ENCODE measurements at places on chromosomes 4 and X.
A peak's percentile ranks its signal among the peaks of the same experiment; 100 is the strongest.

DNA sequence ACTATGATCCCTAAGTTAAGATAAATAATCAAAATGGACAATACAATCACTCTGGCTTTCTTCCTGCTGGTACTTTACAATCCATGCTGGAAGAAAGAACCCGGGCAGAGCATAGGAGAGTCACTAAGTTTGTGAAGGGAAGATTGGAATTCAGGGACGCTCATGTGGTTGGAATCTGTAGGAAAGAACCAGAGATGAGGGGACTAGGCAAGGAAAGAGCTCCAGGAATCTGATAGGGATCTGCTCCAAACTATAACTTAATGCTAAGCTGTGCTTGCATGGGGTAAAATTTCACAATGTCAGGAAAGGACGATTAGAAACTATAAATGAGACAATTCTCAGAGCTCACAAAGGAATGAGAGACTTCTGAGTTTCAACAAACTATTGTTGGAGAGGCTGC, 167.5 kb downstream of the ADGRA3 start:
- DNase-seq = peak; percentile 70

- DNase-seq = no peak
Observed at GRCh38 chr4:169818063-169818679, 60.4 kb upstream of the HPF1 start.

DNA sequence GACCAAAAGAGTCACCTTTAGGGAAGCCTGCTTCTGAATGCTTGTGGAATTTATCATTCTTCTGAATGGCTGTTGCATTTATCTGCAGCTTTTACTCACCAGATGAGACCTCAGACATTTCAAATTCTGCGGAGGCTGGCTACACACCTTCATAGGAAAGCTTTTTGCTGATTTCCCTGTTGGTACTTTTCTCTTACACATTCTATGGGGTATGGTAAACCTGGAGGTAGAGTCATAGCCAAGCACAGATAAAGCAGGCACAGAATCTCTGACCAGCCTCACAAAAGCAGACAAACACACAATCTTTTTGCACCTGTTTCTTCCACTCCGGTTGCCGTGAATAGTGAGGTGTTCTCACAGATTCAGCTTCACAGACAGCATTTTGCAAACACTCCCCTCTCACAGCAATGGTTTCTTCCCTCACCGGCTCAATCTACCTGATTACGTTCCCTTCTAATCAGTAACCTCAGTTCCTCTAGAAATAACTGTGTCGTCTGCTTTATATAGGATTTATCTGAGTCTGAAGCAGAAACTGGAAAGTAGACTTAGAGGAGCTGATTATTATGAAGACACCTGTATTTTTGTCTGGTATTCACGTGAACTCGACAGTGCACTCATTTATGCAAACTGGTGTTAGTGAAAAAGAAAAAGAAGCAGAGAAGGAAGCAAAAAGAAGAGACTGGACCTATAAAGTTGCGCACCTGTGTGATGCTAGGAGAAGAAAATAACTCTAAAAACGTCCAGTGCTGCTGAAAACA, 83.1 kb downstream of the DMD start:
- DNase-seq = no peak

- DNase-seq = no peak
Observed at GRCh38 chr4:16439768-16440167, 213.5 kb upstream of the TAPT1 start.

DNA sequence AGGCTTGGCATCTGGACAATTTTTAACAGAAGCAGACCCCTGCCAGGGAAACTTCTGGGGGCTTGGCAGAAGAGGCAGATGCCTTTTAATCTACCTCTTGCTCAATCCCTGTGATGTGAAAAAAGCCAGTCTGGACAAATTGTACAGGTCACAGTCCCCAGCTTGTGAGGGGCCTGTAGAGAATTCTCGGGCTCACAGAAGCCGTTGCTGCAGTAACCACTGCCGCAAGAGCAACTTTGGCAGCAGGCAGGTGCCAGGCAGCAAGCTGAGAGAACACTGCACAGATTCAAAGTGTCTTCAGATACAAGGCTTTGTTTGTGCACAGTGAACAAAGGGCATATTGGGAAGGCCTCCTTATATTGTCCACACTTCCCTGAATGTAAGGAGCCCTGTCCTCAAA, 11.7 kb downstream of the GPKOW start:
- no peak for DNase-seq

GRCh38 chr4:19677211-19677610, 574.5 kb upstream of the SLIT2 start:
- no peak for DNase-seq

GRCh38 chr4:48491514-48492176, 1.6 kb downstream of the ZAR1 start:
- DNase-seq = no peak

- DNase-seq = peak; percentile 91
Observed at GRCh38 chr4:22190855-22191254, 242.3 kb upstream of the KCNIP4 start.

- DNase-seq = no peak
Observed at GRCh38 chr4:42149004-42149403, 3.5 kb downstream of the BEND4 start.

DNA sequence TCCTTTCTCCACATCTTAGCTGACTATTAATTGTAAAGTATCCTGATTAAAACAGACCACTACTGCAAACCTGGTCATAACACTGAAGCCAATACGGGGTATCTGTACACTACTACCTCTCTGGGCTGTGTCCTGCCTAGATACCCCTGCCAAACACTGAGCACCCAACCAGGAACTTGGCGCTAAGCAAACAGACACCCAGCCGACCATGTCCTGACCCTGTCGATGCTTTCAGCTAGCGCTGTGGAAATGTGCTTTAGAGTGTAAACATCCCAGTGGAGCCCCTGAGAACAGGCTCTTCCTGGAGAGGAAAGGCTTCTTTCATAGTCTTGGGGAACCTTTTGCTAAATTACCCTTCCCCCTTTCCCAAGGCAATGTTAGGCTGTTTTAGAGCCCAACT, 52.9 kb downstream of the CCNG2 start:
- DNase-seq = no peak

GRCh38 chr4:180636696-180637404, 1606.4 kb upstream of the TENM3 start:
- DNase-seq = peak; percentile 69

DNA sequence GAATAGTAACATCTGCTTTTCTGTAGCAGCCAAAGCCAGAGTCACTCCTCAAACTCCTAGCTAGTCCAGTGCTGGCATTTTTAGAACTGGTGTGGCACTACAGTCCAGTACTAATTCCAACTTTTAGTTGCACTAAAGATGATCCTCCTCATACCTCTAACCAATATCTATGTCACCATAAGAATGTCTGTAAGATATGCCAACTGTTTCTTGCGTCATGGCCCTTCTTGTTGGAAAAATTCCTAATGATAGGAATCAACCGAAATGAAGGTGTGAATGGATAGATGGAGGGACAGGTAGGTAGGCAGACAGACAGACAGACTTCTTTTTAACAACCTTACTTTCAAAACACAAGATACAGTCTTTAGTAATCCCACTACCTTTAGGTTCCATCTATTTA, 74.6 kb upstream of the PRSS48 start:
- DNase-seq = no peak

GRCh38 chrX:97260679-97261078, 377.0 kb downstream of the RPA4 start:
- no peak for DNase-seq

DNA sequence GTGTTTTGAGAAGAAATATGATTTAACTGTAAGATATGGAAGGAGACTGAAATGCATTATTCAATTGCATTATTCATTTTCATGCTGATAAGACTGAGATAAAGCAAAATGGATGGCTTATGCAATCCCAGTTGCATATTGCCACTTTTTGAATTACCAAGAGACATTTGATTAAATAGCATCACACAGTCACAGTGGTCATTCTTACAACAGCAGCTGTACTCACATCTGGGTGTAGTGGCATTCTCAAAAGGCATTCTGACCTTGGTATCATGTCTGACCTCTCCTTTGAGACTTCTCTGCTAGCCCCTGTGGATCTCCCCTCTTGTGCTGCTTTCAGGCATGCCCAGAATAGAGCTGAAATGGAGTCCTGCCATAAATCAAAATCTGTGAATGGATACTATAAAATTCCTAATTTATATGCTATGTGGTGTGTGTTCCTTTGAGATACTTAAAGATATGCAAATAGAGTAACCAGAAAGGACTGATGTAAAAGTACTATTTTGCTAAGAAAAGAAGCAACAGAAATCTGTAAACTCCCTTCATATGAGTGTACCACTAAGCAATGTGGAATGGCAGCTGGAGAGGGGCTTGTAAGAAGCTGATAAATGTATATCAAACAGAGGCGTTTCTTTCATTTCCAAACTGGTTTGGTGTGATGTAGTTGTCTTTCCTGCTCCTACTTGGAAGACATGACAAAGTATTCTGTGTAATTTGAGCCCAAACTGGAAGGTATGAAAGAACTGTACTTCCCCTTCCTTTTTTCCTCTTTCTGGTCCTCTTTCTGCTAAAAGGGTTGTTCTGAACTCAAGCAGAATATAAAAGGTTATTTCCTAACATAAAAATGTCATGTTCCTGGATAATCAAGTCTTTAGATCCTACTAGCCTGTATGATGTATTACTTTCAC, 25.4 kb upstream of the METAP1 start:
- DNase-seq = no peak

DNA sequence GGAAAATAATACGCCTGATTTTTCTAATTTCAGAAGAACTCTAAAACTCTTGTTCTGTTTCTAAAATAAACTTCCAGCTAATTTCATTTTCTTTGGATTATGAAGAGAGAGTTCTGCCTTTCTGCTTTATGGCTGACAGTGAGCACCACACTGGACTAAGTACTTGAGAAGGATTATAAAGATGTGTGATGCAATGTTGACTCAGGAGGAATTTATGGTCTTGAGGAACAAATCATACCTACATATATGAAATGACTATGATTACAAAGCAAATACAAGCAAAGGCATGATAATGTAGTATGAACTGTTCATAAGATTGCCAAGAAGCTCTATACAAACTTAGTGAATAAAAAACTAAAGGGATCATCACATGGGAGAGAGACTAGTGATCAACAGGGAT, 13.0 kb upstream of the SLC25A5 start:
- peak; percentile 46 for DNase-seq

GRCh38 chr4:122967231-122967630, 44.8 kb upstream of the NUDT6 start:
- DNase-seq = no peak

DNA sequence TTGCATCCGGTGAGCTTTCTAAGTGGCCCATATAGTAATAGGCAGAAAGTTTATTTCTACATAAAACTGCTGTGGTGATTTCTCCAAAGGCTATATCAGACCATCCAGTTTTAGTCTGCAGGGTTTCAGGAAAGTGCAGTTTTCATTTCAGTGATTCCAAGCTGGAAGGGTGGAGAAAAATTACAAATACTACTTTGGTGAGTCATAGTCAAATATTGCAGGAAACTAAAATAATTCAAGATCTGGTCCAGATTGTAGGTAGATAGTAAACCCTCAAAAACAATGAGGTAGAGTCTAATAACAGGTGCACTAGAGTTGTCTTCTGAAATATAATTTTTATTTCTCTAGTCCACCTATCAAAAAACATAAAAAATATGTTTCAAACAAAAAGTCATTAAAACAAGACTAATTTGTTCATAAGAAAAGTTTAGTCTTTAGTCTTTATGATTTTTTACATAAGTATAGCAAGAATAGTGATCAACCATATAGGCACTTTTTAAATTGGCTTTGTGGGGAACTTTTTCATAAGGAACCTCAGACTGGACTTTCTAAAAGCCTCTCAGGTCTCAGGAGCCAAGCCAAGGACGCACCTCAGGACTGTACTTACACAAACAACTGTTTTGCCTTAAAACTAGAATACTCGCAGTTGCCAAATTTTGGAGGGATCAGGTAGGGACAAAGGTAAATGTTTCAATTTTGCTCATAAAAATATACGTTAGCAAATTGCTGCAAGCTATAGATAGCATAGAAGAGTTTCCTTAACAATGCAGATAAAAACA, 101.8 kb upstream of the TLR3 start:
- DNase-seq = no peak

- no peak for DNase-seq
Observed at GRCh38 chr4:104971462-104971861, 175.2 kb upstream of the TET2 start.

DNA sequence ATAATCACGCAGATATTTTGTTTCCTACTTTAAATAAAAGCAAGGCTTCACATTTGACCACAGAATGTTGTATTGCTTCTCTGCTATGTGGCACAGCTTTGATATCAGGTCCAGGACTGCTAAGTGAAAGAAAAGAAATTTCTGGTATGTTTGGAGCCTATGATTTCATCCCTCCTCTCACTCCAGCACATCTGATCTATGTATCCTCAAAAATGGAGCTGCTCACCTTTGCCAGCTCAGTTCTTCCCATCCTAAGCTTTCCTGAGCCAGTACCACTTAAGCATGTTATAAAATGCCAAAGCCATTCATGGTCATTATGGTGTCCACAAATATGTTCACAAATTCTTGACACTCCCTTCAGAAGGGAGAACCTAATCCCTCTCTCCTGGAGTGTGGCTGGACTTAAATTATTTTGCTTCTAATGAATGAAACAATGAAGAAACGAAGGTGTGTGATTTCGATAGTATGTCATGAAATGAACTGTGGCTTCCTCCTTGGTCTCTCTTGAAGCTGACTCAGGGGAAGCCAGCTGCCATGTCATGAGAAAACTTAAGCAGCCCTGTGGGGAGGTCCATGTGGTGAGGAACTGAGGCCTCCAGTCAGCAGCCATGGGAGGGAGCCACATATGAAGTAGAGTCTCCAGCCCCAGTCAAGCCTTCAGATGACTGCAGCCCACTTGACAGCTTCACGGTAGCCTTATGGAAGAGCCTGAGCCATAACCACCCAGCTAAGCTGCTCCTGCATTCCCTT, 207.7 kb downstream of the MGST2 start:
- DNase-seq = peak; percentile 51

DNA sequence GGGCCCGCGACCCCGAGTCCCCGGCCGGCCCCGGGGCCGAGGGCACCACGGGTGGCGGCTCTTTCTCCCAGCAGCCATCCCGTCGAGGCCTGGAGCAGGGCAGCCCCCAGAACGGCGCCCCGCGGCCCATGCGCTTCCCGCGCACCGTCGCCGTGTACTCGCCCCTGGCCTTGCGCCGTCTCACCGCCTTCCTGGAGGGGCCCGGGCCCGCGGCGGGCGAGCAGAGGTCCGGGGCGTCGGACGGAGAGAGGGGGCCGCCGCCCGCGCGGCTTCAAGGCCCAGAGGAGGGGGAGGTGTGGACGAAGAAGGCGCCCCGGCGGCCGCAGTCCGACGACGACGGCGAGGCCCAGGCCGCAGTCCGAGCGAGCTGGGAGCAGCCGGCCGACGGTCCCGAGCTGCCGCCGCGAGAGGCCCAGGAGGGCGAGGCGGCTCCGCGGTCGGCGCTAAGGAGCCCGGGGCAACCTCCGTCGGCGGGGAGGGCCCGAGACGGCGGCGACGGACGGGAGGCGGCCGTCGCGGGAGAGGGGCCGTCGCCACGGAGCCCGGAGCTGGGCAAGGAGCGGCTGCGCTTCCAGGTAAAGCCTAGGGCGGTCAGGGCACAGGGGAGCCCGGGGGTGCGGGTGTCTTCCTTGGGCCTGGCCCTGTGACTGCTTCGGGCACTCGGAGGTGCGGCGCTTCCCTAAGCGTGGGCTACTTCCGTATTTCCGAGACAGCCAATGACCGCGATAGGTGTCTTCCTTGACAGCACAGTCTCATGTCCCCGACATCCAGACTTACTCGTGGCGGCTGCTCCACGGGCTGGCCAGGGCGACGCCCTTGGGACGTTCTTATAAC, 845 bp downstream of the ZAR1 start:
- no peak for DNase-seq

- no peak for DNase-seq
Observed at GRCh38 chr4:110653321-110654253, 30.7 kb upstream of the PITX2 start.

Data from fibroblast of skin of right quadriceps (primary cell).